ENCODE measurements at places on chromosomes 7 and 10.
A peak's percentile ranks its signal among the peaks of the same experiment; 100 is the strongest.

DNA sequence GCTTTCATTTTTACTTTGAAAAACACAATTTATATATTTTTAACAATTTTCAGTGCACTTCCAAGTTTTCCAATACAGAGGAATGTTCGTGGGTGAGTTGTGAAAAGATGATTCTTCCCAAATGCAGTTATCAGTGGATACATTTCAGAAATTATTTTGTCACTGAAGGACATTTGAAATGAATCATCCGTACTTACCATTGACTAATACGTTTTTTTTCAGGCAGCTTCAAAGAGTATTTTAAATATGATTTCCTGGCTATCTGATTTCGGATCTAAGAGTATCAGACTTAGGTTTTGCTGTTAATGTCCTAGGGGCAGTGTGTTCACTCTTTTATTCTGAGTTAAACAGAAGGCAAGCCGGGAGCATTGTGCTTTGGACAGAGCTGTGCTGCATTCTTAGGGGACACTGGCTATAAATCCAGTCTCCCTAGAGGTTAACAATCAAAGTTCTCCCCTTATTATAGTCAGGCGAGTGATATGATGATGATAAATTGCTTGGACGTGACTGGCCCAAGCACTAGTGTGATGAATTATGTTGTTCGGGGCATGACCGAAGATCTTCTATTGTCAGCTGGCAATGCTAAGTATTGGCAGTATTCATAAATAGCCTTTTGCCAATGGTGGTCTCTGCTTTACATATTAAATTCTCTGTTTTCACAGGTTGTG lies 4.5 kb downstream of the PTER start:
- DNase-seq: no peak

- peak; percentile 84 for DNase-seq
These were observed 20.8 kb upstream of the HYAL4 start for GRCh38 chr7:123823898-123824753.

DNA sequence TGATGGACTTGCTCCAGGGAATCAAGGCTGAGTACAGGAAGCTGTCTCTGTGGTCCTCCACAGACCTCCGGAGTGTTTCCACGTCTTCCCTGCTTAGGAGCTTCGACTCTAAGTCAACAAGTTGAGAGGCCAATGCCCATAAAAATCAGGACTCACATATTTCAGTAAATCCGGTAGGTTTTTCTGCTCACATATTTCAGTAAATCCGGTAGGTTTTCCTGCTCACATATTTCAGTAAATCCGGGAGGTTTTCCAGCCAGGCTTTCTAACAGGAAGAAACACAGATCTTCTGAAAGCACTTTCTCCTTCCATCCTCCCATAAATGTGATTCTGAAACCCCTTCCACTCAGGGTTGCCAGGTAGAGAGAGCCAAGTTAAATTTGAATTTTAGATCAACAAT lies 340.1 kb upstream of the SHH start:
- DNase-seq: no peak

DNA sequence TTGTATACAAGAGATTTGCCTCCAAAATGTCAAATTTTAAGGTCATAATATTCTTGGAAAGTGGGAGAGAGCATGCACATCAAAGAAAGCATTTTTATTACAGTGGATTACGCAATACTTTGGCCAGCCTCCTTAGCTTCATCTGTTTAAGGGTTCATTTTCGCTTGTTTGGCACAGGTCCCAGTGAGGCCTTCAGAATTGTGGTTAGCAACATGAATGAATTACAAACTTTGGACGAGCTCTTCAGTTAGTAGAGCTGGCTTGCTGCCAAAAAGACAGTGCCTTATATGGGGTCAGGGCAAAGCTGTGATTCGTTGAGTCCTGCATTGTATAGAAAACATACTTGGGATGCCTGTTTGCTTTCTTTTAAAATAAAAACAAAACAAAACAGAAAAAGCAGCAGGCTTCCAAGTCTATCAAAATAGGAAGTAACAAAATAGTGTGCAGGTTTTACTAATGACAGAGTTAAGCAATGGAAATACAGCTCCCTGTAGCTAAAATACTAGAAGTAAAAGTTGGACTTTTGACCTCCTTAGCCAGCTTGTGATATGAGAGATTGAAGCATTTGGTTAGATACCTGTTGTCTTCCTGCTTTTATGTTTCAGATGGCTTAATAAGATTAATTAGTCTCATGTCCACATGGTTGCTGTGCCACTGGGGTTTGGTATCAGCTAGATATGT lies 190.8 kb downstream of the MLLT10 start:
- DNase-seq: peak; percentile 80

GRCh38 chr7:36925691-36926090 lies 201.4 kb upstream of the AOAH start:
- no peak for DNase-seq

DNA sequence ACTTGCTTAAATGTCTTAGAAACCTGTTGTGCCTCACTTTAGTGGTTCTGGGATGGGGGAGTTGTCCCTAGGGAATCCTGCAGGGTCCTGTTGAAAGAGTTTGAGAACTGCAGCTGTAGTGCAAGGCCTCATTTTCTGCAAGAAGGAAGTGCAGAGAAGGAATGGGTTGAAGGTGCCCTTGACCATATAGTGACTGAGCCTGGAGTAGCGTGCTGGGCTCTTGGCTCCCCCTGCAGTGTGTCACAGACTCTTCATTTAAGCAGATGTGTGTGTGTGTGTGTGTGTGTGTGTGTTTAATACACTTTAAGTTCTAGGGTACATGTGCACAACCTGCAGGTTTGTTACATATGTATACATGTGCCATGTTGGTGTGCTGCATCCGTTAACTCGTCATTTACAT lies 92.2 kb downstream of the GRK5 start:
- no peak for DNase-seq
